ENCODE measurements at places on chromosomes 6 and 20.

DNA sequence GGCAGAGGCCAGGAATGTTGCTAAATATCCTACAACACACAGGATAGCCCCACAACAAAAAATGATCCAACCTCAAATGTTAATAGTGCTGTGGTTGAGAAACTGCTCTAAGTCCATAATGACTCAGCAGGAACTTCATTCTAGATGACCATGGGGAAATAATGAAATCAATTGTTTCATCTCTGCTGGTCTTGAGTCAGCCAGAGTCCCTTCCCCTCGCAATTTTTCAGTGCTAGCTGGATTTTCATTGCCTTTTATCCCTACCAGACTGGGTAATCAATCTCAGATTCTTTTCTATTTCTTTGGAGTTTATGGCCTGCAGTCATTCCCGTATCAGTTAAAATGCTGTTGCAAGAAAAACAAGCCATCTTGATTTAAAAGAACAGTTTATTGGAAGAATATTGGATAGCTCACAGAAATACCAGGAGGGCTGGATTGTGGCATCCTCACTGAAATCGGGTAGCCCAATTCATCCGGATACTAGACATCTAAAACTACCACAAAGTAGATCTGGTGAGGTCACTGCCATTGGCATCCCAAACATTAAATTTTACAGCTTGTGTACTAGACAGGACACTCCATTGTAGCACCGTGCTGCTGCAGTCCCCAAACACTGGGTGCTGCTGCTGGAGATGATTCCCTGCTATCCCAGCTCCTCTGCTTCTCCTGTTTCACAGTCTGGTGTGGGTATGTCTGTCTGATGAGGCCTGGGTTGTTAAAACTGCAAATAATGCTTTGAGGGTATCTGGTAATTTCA lies 30.3 kb upstream of the POPDC3 start:
- no peaks in the 10 kb centered on the region for H3K4me1 ChIP-seq
- H3K27me3 ChIP-seq: no peaks in the 10 kb centered on the region
- no peak overlapping the region for H3K4me3 ChIP-seq
- no peaks in the 10 kb centered on the region for H3K36me3 ChIP-seq
- no peak for DNase-seq

GRCh38 chr20:5779071-5779900 lies 29.1 kb downstream of the SHLD1 start:
- H3K27ac ChIP-seq: no peak overlapping the region
- H3K4me1 ChIP-seq: no peaks in the 10 kb centered on the region
- H3K27me3 ChIP-seq: no peaks in the 10 kb centered on the region
- DNase-seq: peak; percentile 23

- H3K36me3 ChIP-seq: no peaks in the 10 kb centered on the region
- no peaks in the 10 kb centered on the region for H3K27me3 ChIP-seq
- no peak for DNase-seq
- H3K4me1 ChIP-seq: no peaks in the 10 kb centered on the region
- no peak overlapping the region for H3K4me3 ChIP-seq
Observed at GRCh38 chr6:49766762-49767161, 20.3 kb downstream of the PGK2 start.

- no peak for DNase-seq
- no peaks in the 10 kb centered on the region for H3K36me3 ChIP-seq
- peaks cover 8% of the 10 kb centered on the region for H3K27me3 ChIP-seq
- H3K27ac ChIP-seq: no peak overlapping the region
- no peak overlapping the region for H3K4me3 ChIP-seq
- H3K4me1 ChIP-seq: no peaks in the 10 kb centered on the region
Observed at GRCh38 chr20:20793591-20793990, 81.1 kb upstream of the RALGAPA2 start.

DNA sequence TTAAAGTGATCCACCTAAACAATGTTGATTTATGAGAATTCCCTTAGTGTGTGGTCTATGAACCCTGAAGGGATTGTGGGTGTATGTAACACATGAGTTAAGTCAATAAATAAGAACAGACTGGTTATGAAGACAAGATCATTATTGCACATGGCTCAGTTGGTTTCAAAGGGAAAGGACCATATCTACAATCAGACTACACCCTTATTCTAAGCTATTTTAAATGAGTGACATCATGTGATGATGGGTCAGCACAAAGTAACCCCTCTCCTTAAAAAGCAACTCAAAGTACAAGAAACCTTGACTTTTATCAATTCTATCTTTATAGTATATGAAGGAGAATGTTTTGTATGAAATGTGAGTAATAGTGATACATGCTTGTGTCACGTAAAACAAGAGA lies 15.3 kb upstream of the ZSCAN23 start:
- H3K27me3 ChIP-seq: no peaks in the 10 kb centered on the region
- H3K36me3 ChIP-seq: no peaks in the 10 kb centered on the region
- no peak for DNase-seq
- H3K4me3 ChIP-seq: no peak overlapping the region
- no peak overlapping the region for H3K27ac ChIP-seq

DNA sequence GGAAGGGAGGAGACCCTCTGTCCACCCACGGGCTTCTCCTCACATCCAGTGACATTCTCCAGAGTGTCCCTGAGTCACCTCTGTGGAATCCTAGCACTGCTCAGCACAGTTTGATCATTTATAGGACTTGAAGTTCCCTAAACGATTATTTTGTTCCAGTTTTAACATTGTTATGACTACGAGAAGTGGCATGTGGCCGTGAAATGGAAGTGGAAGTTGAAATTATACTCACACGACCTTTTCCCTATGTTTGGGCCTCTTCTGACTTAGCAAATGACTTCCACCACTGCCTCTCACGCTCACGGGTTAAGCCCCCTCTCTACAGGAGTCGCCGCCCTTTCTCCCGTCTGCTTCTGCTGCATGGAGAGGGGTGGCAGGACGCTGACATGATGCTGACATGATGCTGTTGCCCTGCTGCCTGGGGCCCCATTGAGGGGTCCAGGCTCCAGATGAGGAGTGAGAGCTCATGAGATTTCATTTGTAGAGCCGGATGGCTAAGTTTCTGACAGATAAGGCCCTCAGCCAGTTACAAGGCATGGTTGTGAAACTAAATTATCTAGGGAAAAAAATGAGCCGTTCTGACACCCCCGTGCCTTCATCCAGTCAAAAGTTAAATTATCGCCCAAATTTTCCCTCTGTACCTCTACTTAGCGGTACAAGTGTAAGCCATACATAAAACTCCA lies 153.6 kb upstream of the UST start:
- DNase-seq: no peak
- H3K27ac ChIP-seq: no peak overlapping the region
- H3K4me1 ChIP-seq: no peaks in the 10 kb centered on the region
- no peaks in the 10 kb centered on the region for H3K27me3 ChIP-seq

GRCh38 chr6:101392586-101393230 lies 800 bp upstream of the GRIK2 start:
- no peak for DNase-seq
- H3K27ac ChIP-seq: peak overlapping the region; percentile 66
- no peaks in the 10 kb centered on the region for H3K4me1 ChIP-seq

GRCh38 chr6:105389543-105389942 lies 13.3 kb downstream of the PREP start:
- H3K4me3 ChIP-seq: no peak overlapping the region
- H3K27ac ChIP-seq: no peak overlapping the region
- DNase-seq: no peak
- H3K36me3 ChIP-seq: no peaks in the 10 kb centered on the region

DNA sequence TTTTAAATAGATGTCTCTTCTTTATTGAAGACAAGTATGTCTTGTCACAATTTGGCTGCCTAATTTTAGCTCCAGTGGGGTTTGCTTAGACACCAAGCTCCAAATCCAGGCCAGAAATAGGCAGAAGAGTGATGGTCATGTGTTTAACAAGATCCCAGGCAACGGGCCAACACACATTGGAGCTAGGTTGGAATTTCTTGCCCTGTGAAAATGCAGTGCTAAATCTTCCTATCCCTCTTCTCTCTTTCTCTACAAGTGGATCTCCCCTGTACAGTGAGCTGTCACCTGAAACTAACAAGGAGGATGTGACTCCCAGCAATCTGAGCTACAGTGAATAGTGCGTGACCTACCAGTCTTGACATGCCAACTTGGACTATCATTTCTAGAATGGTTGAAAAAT lies 65.3 kb upstream of the VGLL2 start:
- H3K27me3 ChIP-seq: no peaks in the 10 kb centered on the region
- DNase-seq: no peak
- H3K4me1 ChIP-seq: no peaks in the 10 kb centered on the region
- no peak overlapping the region for H3K27ac ChIP-seq
- H3K4me3 ChIP-seq: no peak overlapping the region

GRCh38 chr6:109498936-109499335 lies 15.9 kb upstream of the ZBTB24 start:
- no peaks in the 10 kb centered on the region for H3K27me3 ChIP-seq
- H3K36me3 ChIP-seq: no peaks in the 10 kb centered on the region
- no peak overlapping the region for H3K4me3 ChIP-seq
- no peak for DNase-seq

DNA sequence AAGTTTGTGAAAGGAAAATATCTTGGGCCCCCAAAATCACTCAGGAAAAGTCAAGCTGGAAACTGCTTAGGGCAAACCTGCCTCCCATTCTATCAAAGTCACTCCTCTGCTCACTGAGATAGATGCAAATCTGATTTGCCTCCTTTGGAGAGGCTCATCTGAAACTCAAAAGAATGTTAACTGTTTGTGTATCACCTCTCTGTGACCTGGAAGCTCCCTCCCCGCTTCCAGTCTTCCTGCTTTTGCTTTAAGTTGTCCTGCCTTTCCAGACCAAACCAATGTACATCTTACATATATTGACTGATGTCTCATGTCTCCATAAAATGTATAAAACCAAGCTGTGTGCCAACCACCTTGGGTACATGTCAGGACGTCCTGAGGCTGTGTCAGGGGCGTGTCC lies 331.4 kb upstream of the QKI start:
- H3K4me1 ChIP-seq: no peaks in the 10 kb centered on the region
- no peak overlapping the region for H3K4me3 ChIP-seq

DNA sequence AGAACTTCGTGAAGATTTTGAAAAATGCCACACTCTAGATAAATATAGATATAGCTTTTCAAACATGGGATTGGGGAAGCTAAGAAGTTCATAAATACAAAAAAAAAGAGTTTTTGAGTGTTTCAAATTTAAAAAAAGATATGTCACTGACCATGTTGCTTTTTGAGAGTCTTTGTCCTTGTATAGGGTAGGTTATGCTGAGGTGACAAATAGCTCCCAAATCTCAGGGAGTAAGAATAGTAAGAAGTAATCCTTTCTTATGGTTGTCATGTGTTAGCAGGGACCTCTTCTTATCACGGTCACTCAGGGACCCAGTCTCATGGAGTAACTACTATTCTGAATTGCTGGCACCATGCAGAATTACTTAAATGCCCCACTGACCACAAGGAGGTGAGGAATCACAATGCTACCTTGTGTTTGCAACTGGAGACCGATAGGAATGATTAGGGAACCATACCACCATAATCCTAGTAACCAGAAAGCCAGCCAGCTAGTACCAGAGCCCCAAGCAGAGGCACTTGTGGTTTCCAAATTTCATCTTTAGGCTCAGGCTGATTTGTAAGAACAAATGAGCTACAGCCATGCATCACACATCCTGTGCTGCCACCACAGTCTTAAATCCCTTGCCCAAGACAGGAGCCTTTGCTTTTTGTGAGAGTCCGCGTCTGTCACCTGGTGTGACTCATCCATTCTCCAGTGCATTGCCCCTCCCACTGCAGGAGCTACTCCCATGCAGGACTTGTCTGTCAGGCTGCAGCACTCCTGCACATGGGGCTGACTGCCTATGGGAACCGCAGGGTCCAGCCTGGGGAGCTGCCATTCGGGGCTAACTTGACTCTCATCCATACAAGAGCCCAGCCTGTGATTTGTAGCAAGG lies 42.4 kb upstream of the ADGRF4 start:
- no peak overlapping the region for H3K27ac ChIP-seq
- no peak overlapping the region for H3K4me3 ChIP-seq
- no peaks in the 10 kb centered on the region for H3K4me1 ChIP-seq

- H3K27me3 ChIP-seq: no peaks in the 10 kb centered on the region
- H3K4me3 ChIP-seq: no peak overlapping the region
- H3K36me3 ChIP-seq: no peaks in the 10 kb centered on the region
- H3K4me1 ChIP-seq: peaks cover 25% of the 10 kb centered on the region
- no peak for DNase-seq
Observed at GRCh38 chr6:37053683-37054082, 48.2 kb downstream of the FGD2 start.

GRCh38 chr6:132968419-132968950 lies 154.1 kb downstream of the RPS12 start:
- peaks cover 7% of the 10 kb centered on the region for H3K4me1 ChIP-seq
- no peak for DNase-seq
- H3K36me3 ChIP-seq: no peaks in the 10 kb centered on the region
- H3K27ac ChIP-seq: no peak overlapping the region
- no peaks in the 10 kb centered on the region for H3K27me3 ChIP-seq

GRCh38 chr6:23637296-23637695 lies 488.7 kb upstream of the NRSN1 start:
- no peak overlapping the region for H3K4me3 ChIP-seq
- no peak overlapping the region for H3K27ac ChIP-seq
- no peaks in the 10 kb centered on the region for H3K36me3 ChIP-seq
- H3K27me3 ChIP-seq: no peaks in the 10 kb centered on the region
- no peaks in the 10 kb centered on the region for H3K4me1 ChIP-seq

GRCh38 chr6:33856031-33856590 lies 52.3 kb upstream of the MLN start:
- H3K36me3 ChIP-seq: no peaks in the 10 kb centered on the region
- no peak overlapping the region for H3K4me3 ChIP-seq
- no peak overlapping the region for H3K27ac ChIP-seq
- peaks cover 6% of the 10 kb centered on the region for H3K4me1 ChIP-seq
- no peak for DNase-seq

DNA sequence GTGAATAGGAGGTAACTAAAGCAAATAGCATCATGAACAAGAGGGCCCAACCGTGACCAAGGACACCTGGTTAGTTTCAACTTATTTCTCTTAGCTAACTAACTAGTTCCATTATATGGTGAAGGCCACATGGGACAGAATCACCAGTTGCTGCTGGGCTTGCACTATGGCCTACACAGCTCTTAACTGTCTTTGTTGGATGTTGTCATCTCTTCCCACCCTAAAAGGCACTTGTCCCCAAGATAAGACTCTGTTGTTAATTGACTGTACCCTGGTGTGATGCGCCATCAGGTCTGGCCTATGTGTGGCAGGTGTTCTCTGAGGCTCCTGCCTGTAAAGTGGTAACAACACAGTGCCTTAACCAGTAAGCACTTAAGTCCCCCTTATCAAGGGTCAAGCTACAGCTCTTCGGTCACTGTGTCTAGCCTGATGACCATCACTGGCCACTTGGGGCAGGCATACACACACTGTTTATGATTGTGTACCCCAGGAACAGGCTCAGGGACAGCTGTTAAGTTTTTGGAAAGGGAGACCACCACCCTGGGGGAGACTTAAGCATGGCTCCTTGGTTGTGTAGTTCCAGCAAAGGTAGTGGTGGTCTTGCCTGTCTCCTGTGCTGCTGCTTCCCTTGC lies 51.2 kb downstream of the CHD6 start:
- no peak overlapping the region for H3K4me3 ChIP-seq
- H3K27me3 ChIP-seq: no peaks in the 10 kb centered on the region
- peaks cover 8% of the 10 kb centered on the region for H3K4me1 ChIP-seq
- no peak for DNase-seq
- H3K27ac ChIP-seq: no peak overlapping the region
